ENCODE measurements at places on chromosomes 2 and 18.

- DNase-seq: no peak
These were observed 318.2 kb upstream of the NRXN1 start for GRCh38 chr2:51350100-51350499.

DNA sequence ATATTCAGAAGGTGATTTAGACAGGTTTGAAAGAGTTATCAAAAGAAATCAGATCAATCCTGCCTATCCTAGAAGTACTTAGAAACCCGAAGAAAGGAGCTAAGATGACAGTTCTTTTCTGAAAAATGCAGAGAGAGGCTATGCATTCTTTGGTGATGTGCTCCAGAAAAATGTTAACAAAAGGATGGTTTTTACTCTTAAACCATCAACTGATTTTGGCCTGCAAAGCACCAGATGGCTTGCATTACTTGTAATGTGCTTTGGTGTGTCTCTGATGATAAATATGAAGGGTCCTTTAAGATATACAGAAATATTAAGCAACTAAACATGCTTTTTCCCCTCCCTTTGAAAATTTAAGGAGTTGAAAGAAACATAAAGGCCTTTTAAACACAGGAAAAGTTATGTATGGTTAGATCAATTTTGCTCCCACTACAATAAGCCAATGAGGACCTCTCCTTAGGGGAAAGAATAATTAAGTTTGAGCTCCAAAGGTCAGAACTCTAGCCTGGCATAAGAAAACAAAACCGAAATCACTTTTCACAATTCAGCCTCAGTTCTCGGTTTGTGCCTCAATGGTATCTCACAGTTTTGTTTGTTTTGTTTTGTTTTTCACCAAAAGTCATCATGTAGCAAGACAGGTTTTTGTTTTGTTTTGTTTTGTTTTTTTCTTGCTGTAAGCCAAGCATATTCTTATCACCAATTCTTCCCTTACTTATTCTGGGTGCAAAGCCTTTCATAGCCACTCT lies 302.4 kb upstream of the NT5C1B start:
- DNase-seq: no peak

DNA sequence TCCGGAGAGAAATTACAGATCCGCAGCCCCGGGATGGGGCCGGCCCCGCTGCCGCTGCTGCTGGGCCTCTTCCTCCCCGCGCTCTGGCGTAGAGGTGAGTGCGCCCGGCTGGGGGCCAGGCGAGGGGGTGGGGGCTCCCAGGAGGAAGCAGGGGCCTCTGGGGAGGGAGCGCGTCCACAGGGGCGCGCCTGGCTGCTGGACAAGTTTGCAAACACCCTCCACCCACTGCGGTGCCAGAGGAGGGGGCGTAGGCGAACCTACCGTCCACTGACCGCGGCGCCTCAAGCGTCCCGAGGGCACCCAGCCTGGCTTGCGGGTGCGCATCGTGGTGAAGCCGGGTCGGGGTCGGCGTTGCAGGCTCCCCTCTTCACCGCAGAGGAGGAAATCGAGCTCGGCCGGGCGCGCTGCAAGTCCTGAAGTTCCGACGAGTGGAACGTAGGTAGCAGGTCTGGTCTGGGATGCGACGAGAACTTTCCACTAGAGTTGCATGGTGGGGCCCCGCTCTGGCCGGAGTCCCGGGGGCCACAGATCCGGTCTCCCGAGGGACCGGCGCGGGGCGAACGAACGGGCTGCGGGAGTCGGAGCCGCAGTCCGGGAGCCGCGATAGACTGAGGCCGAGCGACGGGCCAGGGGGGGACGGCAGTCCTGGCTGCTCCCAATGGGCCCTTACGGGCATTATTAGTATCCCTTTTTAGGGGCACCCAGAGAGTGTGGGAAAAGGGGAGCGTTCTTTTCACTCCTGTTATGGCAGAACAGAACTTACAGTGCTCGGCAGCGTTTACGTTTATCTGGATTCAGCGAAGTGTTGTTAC lies 502 bp downstream of the MERTK start:
- no peak for DNase-seq

GRCh38 chr2:177671662-177672061 lies 279.1 kb downstream of the AGPS start:
- DNase-seq: no peak

DNA sequence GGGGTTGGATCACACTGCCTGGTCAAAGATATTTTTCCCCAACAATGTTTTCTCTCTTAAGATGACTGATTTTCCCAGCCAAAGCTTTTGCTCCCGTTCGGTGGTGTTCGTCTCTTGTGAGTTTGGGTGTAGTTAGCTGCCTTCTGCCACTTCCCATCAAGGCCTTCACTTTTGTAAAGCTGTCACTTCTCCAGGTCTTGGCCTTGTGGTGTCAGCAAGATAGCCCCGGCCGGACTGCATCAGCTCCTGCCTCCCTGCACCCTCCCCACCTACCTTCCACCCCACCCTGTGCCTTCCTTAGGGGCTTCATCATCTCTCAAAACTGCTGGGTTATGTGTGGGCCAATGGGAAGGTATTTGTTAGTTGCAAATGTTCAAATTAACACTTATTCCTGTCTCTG lies 228.9 kb downstream of the BCL11A start:
- no peak for DNase-seq

- no peak for DNase-seq
These were observed 489.3 kb downstream of the SOX11 start for GRCh38 chr2:6181525-6181924.

- DNase-seq: no peak
These were observed 4.4 kb downstream of the GCKR start for GRCh38 chr2:27501042-27501441.

GRCh38 chr2:41431756-41432155 lies 616.1 kb upstream of the PKDCC start:
- DNase-seq: peak; percentile 86

DNA sequence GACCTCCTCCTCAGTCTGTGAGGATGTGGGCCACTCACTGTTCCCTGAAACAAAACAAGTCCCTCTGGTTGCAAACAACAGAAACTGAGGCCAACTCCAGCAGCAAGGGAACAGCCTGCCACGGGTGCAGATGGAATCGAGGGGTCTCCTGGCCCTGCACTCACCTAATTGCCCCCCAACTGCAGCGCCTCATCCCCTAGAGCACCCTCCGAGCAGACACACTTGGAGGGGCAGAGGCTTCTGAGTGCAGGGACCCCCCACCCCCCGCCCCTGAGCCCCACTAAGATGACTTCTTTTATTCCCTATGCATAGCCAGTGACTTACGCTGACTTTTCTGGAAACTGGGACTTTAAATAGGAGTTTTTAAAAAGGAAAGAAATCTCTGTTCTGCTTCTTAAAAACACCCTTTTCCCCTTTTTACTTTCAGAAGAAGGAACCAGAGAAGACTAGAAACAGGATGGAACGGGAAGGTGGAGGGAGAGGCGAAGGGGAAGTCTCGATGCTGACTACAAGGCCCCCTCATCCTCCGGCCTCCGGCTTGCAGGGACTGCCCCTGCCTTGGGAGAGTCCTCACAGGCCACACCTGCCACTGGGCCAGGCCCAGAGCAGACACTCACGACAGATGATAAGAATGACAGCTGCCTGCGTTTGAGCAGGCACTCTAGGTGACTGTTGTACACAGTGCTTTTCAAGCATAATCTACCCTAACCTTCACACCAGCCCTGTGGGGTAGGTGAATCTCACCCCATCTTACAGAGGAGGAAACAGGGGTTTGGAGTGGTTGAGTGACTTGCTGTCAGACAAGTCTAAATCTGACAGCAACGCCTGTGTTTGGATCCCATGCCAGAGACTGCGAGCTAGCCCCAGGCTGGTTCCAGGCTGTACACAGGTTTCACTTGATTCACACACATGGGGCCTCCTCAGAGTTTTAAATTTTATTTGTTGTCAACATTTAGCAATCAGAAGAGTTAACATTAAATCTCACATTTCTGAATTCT lies 28.2 kb upstream of the BIN1 start:
- no peak for DNase-seq

DNA sequence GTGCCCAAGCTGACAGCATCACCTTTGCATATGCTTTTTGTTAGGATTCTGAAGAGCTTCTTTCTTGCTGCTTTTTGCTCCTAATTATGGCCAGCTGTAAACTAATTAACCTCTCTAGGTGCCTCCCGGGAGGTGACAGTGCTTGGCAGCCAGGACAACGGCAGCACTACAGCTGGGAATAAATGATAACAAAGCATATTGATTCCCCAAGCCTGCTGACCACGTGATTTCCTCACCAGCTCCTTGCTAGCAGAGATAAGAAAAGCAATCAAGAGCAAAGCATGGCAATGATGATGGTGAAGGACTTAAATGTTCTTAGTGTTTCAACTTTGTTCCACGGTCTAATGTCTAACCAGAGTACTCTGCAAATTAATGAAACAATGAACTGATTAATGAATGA lies 1074.4 kb upstream of the GYPC start:
- no peak for DNase-seq

DNA sequence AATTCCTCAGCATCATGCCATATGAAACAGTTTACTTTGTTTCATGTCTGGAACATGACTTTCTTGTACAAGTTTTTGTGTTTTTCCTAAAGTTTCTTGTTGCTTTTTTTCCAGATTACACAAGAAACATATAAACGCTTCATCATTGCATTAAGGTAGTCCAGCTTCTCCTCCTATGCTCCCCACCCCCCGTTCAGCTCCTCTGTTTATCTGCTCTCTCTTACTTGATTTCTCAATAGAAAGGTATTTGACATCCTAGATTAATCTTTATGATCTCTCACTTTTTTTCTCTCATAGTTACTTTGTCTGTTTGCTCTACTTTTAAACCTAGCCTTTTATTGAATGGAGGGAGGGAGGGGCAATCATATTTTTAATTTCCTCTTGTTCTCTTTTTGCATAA lies 25.4 kb downstream of the SLC40A1 start:
- DNase-seq: no peak

DNA sequence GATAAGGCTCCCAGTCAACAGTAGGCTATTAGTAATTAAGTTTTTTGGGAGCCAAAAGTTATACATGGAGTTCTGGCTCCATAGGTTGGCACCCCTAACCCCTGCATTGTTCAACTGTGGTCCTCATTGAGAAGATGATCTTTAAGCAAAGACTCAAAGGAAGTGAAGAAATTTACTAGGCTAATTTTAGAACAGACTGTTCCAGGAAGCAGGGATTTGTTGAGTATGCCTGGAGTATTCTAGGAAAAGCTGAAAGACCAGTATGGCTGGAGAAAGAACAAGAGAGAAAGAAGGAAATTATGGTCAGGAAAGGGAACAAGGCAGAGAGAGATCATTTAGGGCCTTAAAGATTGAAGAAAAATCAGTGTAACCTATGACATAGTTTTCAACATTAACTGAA lies 125.1 kb downstream of the PMAIP1 start:
- no peak for DNase-seq

DNA sequence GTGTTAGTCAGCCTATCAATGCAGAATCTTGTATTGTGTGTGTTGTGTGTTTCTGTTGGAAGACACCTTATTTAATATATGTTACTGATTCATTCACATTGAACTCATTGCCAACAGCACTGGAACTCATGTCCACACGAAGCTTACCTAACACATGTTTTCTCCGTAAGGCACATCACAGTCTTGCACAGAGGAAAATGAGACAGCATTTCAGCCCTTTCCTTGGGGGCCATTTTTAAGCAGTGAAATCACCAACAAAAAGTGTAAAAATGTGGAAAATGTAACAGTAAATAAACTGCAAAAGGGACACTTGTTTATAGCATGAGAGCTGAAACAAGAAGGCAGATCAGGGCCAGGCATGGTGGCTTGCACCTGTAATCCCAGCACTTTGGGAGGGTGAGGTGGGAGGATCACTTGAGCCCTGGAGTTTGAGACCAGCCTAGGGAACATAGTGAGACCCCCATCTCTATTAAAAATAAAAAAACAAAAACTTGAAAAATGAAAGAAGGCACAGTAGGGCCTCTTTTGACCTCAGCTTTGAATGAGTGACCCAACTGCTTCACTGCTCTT lies 306.0 kb downstream of the MYCN start:
- DNase-seq: no peak

DNA sequence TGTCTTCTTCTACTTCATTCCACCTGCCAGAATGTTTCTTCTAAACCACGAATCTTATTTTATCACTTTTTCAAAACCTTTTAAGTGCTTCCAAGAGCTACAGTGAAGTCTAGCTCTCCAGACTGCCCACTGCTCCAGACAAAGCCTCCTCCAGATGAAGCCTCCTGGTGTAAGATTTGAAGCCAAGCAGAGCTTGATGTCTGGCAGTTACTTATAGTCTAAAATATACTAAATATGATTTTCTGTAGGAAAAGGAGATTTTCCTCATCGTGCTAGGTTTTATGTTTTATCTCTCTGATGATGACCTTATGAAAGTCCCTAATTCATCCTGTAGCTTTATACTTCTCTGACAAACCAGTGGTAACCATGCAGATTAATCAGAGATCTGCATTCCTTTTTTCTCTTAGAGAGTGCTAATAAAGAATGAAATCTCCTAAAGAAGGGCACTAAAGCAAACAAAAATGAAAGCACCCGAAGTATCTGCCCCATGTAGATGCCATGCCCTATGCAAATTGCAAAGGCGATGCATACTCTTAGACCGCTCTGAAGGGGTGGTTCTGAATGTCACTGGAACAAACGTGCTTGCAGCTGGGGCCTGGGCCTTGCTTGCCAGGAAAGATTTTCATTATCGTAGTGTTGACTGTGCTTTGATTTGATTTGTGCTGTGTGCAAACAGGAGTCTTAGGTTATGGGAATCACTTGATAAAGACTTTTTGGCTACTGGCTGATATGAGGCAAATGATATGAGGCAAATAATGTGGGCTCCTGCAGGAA lies 314.2 kb downstream of the PID1 start:
- DNase-seq: no peak

- no peak for DNase-seq
These were observed 99.4 kb downstream of the CCDC102B start for GRCh38 chr18:68897286-68897685.

GRCh38 chr2:203928849-203929248 lies 7.7 kb upstream of the ICOS start:
- DNase-seq: no peak

DNA sequence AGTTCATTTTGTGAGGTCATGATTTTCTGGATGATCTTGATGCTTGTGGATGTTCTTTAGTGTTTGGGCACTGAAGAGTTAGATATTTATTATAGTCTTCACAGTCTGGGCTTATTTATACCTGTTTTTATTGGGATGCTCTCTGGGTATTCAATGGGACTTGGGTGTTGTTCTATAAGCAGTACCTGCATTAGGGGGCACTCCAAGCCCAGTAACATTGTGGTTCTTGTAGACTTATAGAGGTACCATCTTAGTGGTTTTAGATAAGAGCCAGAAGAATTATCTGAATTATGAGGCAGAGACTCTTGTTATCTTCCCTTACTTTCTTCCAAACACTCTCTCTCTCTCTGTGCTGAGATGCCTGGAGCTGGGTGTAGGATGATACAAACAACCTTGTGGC lies 470.0 kb downstream of the PIK3C3 start:
- no peak for DNase-seq
